ENCODE measurements at places on chromosomes 5 and 9.

DNA sequence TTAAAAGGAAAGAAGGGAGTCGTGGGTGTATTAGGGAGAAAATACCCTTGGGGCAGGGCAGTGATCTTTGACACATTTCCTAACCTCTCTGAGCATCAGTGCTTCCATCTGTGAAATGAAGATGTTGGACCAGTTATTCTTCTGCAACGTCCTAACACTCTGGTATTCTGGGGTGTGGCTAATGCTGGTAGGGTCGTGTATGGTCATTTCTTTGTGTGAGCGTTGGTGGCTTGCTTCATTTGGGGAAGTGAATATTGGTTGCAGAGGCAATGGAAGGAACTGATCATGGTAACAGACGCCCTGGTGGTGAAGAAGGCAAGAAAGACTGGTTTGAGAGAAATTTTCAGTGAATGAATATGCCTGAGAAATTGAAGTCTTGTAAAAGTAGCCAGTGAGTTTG, 67.9 kb upstream of the TTC23L start:
- no peak for DNase-seq

DNA sequence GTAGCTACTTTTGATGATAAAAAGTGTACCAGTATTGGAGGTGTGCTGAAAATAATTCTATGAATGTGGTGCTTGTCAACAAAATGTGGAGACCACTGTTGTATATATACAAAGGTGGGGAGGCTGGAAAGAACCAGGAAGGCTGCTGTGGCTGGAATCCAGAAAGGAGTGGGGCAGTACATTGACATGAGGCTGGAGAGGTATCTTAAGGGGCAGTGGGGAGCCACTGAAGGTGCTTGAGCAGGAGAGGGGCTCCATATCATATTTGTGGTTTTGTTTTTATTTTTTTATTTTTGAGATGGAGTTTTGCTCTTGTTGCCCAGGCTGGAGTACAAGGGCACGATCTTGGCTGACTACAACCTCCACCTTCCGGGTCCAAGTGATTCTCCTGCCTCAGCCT, 87.9 kb upstream of the NEURL1B start:
- no peak for DNase-seq

- peak; percentile 10 for DNase-seq
Measured at GRCh38 chr5:123937230-123937629, 425.3 kb downstream of the CSNK1G3 start.

DNA sequence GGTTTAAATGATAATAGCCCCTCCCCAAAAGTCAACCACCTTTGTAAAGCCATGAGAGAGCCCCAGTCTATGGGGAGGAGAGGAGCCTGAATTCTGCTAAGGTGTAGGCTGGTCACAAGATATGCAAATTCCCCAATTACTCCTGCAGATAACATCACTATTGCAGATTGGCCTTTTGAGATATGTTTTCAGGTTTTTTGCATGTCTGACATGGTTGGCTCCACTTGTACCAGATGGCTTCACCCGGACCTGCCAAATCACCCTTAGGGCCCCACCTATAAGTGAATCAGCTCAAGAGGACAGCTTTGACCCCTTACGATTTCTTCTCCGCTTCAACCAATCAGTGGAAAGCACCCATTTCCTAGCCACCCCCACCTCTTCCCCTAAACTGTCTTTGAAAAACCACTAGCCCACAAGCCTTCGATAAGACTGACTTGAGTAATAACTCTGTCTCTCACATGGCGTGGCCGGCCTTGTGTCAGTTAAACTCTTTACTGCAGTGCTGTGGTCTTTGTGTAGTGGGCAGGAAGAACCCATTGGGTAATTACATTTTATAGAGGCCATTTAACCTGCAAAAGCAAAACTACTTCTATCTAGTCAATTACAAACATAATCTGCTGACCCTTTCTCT, 69.7 kb downstream of the PRLR start:
- peak; percentile 83 for DNase-seq

- DNase-seq = no peak
Measured at GRCh38 chr9:136031741-136032730, 63.1 kb downstream of the NACC2 start.

DNA sequence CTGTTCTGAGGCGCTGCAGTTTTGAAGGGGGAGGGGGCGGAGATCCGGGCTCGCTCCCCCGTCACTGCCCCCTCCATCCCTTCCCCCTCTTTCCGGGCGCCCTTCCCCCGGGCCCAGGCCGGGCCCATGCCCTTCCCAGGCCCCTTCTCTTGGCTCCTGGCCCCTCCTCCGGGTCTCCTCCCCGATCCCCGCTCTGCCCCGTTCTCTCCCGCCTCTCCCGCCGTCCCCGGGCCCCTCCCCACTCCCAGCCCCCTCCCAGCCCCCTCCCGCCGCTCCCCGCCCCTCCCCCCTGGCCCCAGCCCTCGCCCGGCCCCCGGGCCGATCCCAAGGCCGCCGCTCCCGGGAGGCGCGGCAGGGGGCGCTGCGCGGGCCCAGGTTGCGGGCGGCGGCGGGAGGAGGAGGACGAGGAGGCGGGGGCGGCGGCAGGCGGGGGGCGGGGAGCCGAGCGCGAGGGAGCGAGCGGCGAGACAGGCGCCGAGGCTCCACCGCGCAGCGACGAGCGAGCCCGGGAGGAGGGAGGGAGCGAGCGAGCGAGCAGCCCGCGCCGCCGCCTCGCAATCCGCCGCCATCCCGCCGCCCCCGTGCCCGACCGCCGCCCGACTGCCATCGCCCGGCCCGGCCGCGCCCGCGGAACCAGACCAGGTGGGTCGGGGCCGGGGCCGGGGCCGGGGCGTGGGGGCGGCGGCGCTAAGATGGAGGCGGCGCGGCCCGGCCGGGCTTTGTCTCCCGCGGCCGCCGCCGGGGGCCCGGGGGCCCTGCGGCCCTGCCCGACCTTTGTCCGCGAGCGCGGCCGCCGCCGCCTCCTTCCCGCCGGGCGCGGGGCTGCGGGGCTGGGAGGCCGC, at the start of gene PRRC2B:
TSS of gene PRRC2B (plus strand) at position 465 of the 842 bp plus-strand sequence. CDS start 36,059 bp downstream, outside the sequence.
- peak; percentile 94 for DNase-seq

DNA sequence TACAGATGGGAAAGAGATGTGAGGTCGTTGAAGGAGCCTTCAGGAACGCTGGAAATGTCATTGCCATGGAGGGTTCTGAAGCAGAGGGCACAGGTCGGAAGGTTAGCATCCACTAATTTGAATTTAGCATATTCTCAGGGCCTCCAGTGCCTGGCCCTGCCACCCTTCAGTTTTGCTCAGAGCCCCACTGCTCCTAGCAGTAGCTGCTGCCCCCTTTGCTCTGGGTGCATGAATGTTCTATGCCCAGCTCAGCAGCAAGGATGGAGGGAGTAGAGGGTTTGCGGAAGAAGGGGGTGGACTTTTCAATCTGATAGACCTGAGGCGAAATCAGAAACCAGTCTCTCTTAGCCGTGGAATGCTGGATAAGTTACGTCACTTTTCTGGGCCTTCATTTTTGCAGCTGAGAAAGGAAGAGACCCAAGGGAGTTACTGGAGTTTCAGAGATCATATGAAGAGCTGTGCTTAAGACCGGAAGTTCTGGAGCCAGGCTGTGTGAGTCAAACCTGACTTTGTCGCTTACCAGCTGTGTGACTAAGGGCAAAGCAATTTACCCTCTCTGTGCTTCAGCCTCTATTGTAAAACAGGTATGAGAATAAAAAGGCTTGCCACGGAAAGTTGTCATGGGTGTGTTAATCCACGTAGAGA, 133.2 kb upstream of the PANK3 start:
- no peak for DNase-seq

- DNase-seq = no peak
Measured at GRCh38 chr5:135025730-135026644, 8.0 kb downstream of the PITX1 start.

DNA sequence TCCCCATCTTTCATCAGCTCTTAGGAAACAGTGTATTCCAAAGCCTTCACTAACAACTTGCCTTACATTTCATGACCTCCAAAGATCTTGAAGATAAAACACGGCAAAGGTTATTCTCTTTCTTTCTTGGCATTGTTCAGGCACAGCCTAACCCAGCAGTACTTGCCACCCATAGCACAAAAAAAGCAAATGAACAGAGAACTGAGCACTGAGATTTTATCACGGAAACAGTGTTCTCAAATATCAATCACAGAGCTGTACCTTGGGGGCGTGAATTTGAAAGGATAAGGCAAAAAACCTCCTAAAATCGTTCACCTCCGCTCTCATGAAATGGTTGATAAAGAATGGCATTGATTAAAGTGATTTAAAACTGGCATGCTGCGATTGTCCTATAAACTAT, 16.9 kb upstream of the KCNV2 start:
- no peak for DNase-seq

GRCh38 chr5:145027286-145027685, 807.9 kb downstream of the PRELID2 start:
- no peak for DNase-seq

DNA sequence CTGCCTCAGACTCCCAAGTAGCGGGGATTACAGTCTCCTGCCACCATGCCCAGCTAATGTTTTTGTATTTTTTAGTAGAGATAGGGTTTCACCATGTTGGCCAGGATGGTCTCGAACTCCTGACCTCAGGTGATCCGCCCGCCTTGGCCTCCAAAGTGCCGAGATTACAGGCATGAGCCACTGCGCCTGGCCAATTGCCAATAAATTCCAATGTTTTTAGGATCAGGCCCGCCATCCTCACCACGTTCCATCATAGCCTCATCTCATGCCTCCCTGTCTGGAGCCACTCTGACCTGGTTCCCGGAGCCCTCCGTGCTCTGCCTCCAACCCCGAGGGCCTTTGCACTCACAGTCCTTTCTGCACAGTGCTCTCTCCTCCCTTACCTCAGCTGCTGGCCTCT, 71.5 kb upstream of the RAPGEF1 start:
- DNase-seq = no peak

DNA sequence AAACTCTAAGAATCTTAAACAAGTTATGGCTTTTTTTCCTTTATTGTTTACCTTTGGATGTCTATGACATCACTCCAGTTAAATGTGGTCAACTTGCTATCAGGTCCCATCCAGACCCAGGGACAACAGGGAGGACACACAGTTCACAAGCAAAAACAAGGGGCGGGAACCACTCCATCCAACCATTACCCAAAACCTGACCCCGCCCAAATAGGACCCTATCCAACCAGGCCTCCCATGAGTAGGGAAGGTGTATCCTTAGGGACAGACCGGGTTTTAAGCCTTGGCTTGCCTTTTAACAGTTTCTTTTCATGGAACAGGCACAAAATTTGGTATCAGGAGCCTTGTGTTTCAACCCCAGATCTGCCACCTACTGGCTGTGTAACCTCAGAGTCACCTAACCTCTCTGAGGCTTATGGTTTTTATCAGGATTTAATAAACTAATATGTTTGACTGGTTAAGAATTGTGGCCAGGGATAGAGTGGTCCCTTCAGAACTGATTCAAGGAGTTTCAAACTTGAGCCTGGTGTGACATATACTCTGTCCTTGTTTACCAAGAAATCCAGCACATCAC, 127.7 kb upstream of the RAD23B start:
- no peak for DNase-seq

GRCh38 chr9:35490910-35491465, 1.1 kb downstream of the RUSC2 start:
- no peak for DNase-seq

DNA sequence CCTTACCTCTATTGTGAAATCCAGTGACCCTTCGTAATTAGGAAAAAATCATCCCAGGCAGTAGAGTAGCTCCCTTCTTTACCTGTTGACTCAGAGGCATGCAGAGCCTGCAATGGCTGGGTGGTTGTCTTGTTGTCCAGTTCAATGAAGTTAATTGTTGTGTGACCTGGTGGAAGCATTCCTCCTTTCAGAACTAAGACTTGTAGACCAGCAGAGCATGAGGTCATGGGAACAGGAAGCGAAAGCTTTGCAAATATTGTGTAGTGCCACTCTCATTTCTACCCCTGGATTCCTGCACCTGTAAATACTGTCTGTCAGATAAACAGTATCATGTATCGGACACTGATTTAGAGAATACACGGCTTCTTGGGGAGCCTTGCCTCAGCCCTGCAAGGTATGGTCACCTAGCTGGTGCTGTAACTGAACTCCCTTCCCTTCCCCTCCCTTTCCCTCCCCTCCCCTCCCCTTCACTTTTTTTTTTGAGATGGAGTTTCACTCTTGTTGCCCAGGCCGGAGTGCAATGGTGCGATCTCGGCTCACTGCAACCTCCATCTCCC, 5.7 kb upstream of the PRXL2C start:
- DNase-seq = no peak

DNA sequence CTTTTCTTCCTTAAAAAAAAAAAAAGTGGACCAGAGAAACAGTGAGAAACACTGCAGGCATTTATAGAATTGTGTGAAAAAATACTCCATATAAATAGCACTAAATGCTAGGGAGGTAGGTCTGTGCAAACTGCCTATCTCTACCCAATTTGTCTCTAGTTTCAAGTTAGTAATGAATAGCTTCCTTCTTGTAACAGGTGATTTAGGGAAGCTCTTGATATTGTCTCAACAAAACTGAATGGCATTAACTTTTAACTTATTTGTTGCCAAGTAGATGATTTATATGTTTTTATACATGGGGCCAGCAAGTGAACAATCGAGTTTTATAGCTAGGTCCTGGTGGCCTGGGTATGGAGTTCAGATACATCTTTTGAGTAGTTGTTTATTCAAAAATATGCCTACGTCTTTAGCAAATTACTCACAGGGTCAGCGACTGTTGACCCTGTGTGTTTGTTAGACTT, 283.6 kb downstream of the NR3C1 start:
- DNase-seq = no peak

DNA sequence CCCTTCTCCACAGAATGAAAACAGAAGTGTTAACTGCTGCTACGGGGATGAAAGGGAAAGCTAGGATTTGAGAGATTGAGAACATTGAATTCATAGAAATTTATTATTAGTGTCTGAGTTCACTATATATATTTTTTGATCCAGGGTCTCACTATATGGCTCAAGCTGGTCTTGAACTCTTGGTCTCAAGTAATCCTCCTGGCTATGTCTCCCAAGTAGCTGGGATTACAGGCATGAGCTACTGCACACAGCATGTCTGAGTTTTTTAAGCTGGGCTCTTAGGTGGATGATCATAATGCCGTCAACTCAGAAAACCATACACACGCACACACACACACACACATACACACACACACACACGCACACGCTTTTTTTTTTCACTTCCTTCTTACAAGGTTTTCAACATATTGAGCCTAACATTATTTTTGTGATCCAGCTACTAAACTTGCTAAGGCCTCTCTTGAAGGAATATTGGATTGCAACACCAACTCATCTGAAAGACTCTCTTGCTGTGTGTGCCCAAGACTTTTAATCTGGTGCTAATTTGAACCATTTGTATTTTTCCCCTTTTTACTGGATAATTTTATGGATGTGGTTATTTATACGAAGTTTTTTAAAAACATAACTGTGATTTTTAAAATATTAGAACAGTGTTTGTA, 1045.4 kb downstream of the DTWD2 start:
- no peak for DNase-seq

- DNase-seq = no peak
Measured at GRCh38 chr5:66122379-66123034, 21.6 kb upstream of the SREK1 start.

GRCh38 chr5:142221091-142221860, 103.5 kb downstream of the SPRY4 start:
- no peak for DNase-seq

DNA sequence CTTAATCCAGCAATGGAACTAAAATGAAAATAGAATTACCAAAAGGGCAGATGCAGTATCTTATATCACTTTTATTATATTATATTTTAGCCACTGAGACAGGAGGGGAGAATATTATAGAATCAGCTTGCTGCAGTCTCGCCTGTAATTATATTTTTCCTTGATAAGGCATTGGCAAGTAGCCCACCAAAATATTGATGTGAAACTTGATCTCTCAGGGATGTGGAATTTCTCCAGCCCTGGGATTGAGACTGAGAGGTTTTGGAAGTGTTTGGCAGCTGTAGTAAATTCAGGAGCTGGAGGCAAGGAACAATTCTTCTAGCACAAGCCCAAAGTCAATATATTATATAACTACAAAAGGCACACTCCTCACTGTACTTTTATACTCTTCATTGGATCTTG, 142.1 kb upstream of the ADAMTSL1 start:
- DNase-seq = no peak
